NCI-H187 treated with DMSO at 0.1 percent for 48 hours (cell line): ENCODE measurements at places on chromosomes 5 and 9.

DNA sequence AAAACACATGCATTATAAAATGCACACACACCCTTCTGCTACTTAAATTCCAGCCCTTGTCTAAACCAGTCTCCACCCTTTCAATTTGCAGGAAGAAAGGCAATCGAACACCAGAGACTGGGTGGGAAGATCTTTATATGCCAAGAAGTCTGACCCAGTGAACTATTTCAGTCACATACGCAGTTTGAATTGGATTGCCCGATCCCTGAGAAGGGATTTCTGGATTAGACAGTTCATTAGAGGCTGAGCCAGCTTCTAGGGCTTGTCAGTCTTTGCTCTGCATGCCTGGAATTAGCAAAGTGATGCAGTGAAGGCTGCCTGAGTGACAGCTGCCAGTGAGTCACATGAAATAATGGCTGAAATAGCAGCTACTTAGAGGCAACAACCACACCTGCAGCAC, 159.9 kb downstream of the PPP2R2B start:
- no peak for DNase-seq

DNA sequence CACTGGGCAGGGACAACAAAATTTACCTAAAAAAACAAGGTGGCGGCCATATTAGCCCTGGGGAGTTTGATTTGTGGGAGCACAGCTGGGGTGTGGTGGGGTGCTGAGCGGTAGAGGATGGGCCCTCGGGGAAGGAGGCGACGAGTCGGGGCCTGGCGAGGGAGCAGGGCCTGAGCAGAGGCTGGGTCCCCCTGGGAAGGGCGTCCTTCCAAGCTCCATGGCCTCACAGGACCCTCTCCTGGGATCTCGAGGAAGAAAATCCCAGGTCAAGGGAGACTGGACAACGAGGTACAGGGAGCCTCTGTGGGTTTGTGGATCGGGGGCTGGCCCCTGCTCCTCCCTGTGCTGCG, 165.5 kb downstream of the CACNA1B start:
- no peak for DNase-seq

- DNase-seq, result no peak
These were observed 542.1 kb downstream of the BNC2 start for GRCh38 chr9:16328349-16328748.

- no peak for DNase-seq
These were observed 13.5 kb downstream of the TRAF1 start for GRCh38 chr9:120912958-120913646.

DNA sequence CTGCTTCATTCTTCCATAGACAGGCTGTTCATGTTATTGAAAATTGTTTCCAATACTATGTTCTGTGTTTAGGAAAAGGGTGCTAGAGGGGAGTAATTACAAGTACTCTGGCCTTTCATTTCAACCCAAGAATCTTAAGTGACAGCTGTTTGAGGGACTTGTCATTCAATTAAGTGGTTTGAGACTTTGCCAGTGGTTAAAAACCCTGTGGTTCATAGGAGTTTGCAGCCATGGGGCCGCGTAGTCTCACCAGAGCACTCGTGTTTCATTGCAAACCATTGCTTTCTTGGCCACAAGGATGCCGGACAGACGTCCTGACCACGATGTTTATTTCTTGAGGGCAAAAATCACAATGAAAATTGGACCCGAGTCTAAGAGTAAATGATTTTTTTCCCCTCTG, 248.8 kb downstream of the NNT start:
- DNase-seq, result no peak

DNA sequence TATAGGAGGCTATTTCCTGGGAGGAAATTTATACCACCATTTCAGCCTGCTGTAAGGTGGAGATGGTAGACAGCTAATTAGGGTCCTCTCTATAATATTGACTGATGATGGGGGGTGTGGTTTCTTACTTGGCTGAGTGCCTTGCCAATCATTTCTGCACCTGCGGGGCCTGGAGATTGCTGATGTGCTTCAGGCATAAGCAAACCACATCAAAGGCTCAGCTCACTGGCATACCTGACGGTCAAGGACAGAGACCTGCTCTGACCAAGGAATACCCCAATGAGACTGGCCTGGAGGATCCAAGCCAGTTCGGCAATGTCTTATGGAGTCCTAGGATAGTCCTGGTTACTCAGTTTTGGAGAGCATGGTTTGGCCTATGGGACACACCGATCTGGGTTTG, 29.5 kb downstream of the ANKH start:
- no peak for DNase-seq

- DNase-seq, result no peak
These were observed 53.6 kb downstream of the GIN1 start for GRCh38 chr5:103066326-103066725.

DNA sequence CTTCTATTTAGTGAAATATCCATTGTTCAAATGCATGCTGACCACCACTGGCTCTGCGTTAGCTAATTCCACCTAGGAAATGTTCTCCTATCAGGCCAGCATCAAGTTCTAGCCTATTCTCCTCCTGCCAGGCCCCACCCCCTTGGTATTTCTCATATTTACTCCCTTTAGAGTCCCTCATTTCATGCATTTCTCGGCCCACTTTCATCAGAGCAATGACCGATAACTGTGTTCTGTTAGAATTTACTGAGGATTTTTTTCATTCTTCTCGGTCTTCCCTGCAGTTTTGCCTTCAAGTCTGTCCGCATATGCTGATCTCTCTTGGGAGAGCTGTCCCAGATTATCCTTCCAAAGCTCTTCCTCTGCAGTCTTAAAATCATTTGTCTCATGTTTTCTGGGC, 143.4 kb downstream of the GOLPH3 start:
- DNase-seq, result no peak

DNA sequence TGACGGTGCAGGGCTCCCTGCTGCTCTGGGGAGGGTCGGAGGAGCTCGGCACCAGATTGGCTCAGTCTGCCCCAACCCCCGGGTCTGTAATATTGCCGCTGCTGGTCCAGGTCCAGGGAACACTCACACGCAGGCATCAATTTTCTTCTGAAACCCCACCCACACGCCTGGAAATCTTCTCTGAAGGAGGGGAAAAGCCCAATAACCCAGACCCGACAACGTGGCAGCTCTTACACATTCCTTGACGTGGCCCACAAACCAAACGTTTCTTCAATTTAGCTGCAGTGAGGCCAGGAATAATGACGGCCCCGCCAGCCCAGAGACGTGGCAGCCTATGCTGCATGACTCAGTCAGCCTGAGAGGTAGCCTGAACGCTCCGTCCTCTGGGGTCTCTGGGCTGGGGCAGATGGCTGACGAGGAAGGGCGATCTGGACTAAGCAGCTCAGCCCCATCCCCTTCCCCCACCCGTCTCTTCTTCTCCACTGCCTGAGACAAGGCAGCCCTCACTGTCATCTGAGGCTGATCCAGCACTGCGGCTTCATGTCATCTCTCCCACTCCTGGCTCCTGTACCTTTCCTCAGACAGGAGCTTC, 9.9 kb upstream of the SPARC start:
- DNase-seq, result no peak

GRCh38 chr5:24389968-24390367, 254.8 kb downstream of the CDH10 start:
- DNase-seq, result no peak

DNA sequence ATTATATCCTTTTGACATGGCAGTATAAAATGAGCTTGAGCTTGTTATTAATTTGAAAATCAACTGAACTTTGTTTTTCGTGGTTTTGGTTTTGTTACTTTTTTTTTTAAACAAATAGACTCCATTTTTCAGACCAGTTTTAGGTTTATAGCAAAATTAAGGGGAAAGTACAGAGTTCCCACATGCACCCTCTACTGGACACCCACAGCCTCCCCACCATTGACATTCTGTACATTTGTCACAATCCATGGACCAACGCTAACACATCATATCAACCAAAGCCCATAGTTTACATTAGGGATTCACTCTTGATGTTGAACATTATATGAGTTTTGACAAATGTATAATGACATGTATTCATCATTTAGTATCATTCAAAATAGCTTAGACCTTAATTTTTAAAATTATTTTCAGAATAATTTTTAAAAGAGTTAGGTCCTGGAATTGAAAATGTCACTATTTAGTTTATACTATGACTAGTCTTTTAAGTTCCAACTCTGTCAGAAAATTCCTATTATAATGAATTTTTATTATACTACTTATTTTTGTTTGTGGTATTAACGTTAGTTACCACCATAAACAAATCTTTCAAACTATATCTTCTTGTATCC, 35.3 kb upstream of the JMY start:
- no peak for DNase-seq

DNA sequence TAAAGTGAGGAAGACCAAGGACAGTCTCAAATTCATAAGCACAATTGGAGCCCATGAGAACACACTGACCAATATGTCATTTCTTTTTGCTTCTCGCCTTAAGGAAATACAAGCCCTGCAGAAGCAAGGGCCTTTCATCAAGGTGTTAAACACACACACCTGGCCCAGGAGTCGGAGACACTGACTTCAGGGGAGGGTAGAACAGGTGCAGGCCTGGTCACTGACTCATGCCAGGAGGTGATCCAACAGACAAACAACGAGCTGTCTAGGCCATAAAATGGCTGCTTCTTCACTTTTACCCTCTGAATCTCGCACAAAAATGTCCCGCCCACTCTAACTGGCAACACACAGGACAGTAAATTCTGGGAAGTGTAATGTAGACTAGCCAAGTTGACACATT, 62.7 kb downstream of the RGMB start:
- no peak for DNase-seq

DNA sequence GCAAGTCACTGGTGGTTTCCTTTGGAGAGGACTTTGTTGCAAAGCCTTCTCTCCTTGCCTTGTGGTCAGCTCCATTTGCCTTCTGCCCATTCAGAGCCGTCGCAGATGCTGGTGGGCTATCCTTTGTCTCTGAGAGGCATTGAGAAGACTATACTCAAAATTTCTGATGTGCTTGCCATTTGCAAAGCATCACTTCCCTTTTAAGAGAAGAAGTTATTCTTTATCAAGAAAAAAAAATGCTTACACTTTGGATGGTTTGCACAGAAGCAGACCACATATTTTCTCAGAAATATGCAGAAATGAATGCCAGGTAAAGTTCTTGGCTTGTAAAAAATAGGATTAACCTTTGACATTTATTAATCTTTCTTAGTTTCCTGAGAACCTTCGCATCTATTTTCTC, 195.8 kb upstream of the KLF4 start:
- DNase-seq, result no peak

DNA sequence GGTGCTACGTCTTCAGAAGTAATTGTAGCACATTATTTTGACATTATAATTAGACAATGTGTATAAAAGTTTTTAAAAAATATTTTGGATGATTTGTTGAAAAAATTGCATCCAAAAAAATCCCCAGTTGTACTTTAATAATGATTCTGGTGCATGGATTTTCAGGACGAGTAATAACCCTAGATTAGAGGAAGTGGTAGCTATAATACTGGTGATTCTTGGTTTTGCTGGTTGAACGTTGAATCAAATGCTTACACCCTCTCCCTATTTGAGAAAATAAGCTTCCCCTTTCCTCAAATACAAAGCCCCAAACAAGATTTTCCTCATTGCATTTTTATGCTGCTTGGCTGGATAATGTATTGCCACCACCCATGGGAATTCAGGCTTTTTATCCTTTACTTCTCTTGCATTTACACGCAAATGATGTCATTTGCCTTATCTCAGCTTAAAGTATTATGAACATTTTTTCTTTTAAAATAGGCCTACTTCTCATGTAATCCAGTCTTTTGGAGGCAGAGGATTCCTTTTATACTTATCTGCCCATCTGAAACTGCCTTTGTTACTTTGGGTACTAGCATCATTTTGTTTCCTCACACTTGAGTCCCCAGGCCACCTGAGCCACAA, 86.3 kb downstream of the UBE2R2 start:
- DNase-seq, result no peak

DNA sequence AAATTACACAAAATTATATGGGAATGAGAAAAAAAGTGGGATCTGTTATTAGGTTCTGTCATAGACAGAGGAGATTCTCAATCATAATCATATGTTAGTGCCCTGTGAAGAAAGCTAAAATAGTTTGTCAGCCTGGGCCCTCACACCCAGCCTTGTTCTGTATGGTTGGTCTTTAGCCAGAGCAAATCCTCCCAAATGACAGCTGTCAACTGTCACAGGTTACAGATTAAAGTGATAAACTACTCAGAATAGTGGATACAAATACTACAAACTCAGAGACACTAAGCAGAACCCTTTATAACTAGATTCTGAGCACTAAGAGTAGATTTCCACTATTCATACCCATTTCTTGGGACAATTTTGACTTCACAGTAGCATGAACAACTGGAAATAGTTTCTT, 405.0 kb upstream of the MEF2C start:
- no peak for DNase-seq

DNA sequence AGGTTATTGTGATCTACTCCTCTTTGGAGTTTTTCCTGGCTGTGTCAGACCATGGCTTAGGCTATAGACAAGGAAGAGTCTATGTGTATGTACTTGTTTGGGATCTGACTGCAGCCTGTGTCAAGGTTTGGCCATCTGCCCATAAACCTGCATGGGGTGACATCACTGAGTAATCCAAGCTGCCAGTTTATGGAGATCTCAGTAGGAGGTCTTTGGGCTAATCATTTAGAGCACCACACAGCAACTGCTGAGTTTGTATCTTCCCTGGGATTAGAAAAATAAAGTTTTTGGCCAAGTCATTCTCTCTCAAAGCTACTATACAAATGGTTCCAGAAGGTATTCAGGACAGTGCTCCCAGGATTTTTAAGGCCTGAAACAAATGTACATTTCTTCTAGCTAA, 65.5 kb upstream of the HSPB3 start:
- DNase-seq, result peak; percentile 34

DNA sequence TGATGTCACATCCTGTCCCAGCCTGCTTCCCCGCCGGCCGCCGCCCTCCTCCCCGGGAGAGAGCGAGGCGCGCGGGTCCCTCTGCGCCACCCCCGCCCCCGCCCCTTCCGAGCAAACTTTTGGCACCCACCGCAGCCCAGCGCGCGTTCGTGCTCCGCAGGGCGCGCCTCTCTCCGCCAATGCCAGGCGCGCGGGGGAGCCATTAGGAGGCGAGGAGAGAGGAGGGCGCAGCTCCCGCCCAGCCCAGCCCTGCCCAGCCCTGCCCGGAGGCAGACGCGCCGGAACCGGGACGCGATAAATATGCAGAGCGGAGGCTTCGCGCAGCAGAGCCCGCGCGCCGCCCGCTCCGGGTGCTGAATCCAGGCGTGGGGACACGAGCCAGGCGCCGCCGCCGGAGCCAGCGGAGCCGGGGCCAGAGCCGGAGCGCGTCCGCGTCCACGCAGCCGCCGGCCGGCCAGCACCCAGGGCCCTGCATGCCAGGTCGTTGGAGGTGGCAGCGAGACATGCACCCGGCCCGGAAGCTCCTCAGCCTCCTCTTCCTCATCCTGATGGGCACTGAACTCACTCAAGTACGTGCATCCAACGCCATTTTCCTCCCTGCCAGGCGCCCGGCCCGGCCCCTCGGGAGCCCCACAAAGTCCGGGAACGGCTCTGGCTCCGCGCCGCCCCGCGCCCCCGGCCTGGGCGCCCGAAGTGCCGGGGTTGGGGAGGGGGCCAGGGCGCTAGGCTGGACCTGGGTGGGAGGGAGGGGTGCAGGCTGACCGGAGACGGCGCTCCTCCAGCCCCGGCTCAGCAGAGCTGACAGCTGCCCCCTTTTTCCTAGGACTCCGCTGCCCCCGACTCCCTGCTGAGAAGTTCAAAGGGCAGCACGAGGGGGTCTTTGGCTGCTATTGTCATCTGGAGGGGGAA, 12.0 kb upstream of the OLFM1 start:
- no peak for DNase-seq

- no peak for DNase-seq
These were observed 203.3 kb upstream of the CDH9 start for GRCh38 chr5:27241564-27242257.
